ENCODE measurements at places on chromosomes 16 and 17. TPM values are rescaled to one million over a fixed set of nuclear protein-coding genes. Genes with fewer than 3 reads are reported as not detected.

Gene GPR139
- not detected for polyA plus RNA-seq

Gene CDH3
- 1.4 TPM for polyA plus RNA-seq

Gene HS3ST2
- not detected for polyA plus RNA-seq

Gene CA4
- 11.7 TPM for polyA plus RNA-seq

Gene KRT20
- polyA plus RNA-seq: 369 TPM

Gene TMEM208
- 83.2 TPM for polyA plus RNA-seq

Gene C16orf74
- 1.2 TPM for polyA plus RNA-seq

Gene C16orf89
- not detected for polyA plus RNA-seq

Gene PRDM7
- polyA plus RNA-seq: not detected

Gene OSGIN1
- 101 TPM for polyA plus RNA-seq

Gene HES7
- polyA plus RNA-seq: 0.06 TPM

Gene CES5A
- not detected for polyA plus RNA-seq

Gene TBX21
- polyA plus RNA-seq: 0.07 TPM
